ENCODE measurements at places on chromosomes 16 and 17.

- DNase-seq = no peak
Measured at GRCh38 chr16:69112285-69113129, 7.1 kb downstream of the HAS3 start.

- no peak for DNase-seq
Measured at GRCh38 chr16:31713945-31714902, 159.4 kb upstream of the ZNF267 start.

GRCh38 chr16:3150346-3151218 lies 15.8 kb downstream of the ZNF213 start:
- DNase-seq = peak; percentile 92

DNA sequence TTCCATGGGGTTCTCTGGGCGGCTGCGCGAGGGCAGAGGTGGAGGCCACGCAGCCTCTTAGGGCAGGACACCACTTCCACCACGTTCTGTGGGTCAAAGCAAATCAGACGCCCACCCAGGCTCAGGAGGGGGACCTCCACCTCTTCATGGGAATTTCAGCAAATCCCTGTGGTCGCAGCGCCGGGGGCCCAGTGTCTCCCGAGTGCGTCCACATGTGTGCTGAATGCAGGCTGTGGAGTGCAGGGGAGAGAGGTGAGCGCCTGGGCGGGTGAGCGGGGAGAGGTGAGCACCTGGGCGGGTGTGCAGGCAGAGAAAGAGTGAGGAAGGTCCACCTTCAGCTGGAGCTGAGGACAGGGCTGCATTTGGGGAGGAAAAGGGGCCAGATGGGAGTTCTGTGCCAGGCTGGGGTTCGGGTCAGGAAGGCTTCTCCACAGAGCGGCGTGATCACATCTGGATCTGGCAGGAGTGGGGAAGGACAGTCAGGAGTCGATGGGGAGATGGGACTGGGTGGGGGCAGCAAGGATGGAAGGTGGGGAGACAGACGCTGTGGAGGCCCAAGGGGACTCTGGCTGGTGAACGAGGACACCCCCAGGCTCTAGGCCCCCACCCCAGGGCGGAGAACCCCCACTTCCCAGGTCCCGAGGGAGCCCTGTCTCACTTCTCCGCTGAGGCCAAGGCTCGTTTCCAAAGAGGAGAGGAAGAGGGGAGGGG lies 36.8 kb upstream of the CBFA2T3 start:
- no peak for DNase-seq

DNA sequence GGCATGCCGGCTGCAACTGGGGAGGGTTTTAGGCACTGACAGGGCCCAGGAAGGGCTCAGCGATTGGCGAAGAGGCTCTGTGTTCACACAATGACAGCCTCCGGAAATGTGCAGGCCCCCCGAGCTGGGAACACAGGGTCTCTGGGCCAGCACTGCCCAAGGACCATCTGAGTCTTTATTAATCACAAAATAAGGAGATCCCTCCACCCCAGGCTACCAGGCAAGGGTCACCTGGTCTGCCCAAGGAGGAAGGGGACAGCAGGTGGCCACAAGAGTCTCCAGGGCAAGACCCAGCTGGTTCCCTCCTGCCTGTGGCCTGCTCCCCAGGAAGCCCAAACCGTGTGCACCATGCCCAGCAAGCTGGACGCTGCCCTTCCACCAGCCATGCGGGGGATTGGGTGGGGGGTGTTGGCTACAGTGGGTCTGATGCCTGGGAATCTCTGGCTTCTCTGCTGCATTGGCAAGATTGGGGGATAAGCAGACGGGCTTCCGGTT lies 52.1 kb upstream of the TNRC6C start:
- no peak for DNase-seq

GRCh38 chr17:77414811-77415400 lies 274.1 kb downstream of the SEC14L1 start:
- no peak for DNase-seq

GRCh38 chr17:48570325-48571023 lies 7.7 kb downstream of the HOXB4 start:
- DNase-seq = no peak

GRCh38 chr17:48632579-48633265 lies 6.6 kb upstream of the HOXB9 start:
- DNase-seq = no peak

DNA sequence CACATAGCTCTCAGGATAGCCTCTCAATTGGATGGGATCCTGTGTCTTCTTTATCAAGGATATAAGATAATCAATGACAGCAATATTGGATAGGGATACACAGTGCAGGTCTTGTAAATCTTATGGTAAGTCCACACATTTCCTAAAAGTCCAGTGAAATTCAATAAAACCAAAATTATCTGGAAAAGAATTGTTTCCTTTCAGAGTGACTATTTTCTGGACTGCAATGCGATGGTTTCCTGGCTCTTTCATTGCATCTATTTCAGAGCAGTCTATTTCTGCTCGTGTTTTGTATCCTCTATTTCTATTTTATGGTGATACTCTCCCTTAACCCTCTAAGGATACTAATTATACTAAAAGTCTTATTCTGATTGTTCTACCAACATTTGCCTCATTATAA lies 24.3 kb upstream of the MON1B start:
- DNase-seq = no peak

GRCh38 chr16:81716478-81717225 lies 62.4 kb upstream of the PLCG2 start:
- DNase-seq = no peak

- no peak for DNase-seq
Measured at GRCh38 chr17:29156781-29157180, 23.4 kb downstream of the MYO18A start.

Measured in activated naive CD4-positive, alpha-beta T cell (primary cell).